ENCODE measurements at places on chromosomes 6 and 20.

DNA sequence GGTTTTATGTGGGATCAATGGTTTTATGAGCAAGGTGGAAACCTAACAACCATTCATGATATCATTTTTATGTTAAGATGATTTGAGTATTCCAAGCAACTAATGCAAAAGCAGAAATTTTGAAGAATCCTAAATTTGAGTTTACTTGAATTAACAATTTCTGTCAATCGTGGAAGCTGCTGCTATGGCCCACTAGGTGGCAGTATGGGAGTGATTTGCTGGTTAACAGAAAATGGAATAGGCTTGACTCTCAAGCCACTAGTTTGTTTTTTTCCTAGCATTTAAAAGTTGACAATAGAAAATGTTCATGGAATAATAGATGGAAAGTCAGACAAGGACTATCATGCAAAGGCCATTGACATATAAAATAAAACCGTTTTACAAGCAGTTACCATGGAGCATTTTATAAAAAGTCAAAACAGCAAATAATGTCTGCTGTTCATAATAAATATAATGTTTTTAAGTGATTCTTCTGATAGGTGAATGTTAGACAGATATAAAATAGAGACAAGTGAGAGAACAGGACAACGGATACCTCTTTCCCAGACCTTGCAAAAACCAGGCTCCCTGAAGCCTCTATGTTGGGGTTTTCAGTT is 43.0 kb upstream of the TMEM200A start:
- H3K4me1 ChIP-seq, result no peaks in the 10 kb centered on the region
- no peak overlapping the region for H3K4me3 ChIP-seq
- H3K36me3 ChIP-seq, result no peaks in the 10 kb centered on the region
- H3K27ac ChIP-seq, result no peak overlapping the region
- DNase-seq, result peak; percentile 31
- H3K27me3 ChIP-seq, result no peaks in the 10 kb centered on the region

DNA sequence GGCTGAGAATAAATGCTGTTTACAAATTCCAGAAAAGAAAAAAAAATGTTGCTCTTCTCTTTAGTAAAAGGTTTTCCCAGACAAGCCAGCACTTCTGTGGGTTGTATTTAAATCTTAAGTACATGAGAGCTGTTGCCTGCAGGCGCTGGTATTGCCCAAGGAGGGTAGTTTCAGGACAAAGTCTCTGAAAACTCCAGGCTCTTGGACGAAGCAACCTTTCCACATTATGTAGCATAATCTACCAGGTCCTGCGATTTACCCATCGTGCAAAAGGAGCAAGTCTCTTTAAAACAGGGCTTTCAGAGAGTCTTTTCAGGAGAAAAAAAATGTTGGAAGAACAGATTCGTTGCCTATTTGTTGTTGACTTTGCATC is 65.6 kb downstream of the PLG start:
- H3K4me1 ChIP-seq, result no peaks in the 10 kb centered on the region
- peaks cover 5% of the 10 kb centered on the region for H3K27me3 ChIP-seq
- H3K4me3 ChIP-seq, result no peak overlapping the region
- DNase-seq, result no peak
- H3K36me3 ChIP-seq, result no peaks in the 10 kb centered on the region

DNA sequence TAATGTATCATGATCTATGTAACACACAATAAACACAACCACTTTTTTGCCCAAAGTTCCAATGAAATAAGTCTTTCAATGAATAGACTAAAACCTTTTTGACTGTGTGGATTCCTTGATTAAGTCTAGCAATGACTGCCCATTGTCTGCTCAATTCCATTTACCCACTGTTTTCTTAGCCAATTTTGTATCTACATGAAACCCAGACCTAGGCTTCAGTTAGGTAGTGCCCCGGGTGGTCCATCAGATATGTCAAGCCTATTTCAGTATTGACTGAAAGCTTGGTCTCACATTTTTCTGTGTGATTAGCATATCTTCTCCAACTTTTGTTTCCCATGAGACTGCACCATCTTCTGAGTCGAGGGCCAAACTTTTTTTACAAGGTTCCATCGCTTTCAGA is 615.0 kb downstream of the C6orf118 start:
- no peaks in the 10 kb centered on the region for H3K27me3 ChIP-seq
- no peak overlapping the region for H3K27ac ChIP-seq
- no peaks in the 10 kb centered on the region for H3K36me3 ChIP-seq
- H3K4me3 ChIP-seq, result no peak overlapping the region
- no peaks in the 10 kb centered on the region for H3K4me1 ChIP-seq

DNA sequence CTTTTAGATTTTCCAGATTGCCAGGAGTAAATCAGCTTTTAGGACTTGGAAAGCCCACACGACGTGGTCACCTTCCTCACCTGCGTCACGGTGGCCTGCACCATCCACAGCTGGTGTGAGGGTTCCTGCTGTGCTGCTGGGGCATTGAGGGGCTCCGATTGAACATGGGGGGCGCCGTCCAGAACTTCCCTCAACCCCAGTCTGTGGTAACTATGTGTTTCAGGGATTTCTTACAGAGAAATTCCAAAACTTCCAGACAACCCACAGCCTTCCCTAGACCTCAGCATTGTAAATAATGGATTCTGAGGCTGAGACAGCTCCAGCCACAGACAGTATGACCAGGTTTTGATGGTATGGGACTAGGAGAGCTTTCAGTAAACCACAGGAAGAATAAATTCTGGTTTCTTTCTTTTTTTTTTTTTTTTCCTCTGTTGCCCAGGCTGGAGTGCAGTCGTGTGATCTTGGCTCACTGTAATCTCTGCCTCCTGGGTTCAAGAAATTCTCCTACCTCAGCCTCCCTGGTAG is 46.7 kb upstream of the IRF4 start:
- no peak for DNase-seq
- no peaks in the 10 kb centered on the region for H3K4me1 ChIP-seq
- no peak overlapping the region for H3K27ac ChIP-seq
- no peaks in the 10 kb centered on the region for H3K27me3 ChIP-seq
- H3K4me3 ChIP-seq, result no peak overlapping the region
- H3K36me3 ChIP-seq, result peaks cover 39% of the 10 kb centered on the region

GRCh38 chr6:144936764-144937163 is 651.6 kb downstream of the UTRN start:
- H3K4me1 ChIP-seq, result no peaks in the 10 kb centered on the region
- no peak overlapping the region for H3K27ac ChIP-seq
- no peaks in the 10 kb centered on the region for H3K36me3 ChIP-seq
- H3K4me3 ChIP-seq, result no peak overlapping the region
- no peak for DNase-seq
- H3K27me3 ChIP-seq, result no peaks in the 10 kb centered on the region

DNA sequence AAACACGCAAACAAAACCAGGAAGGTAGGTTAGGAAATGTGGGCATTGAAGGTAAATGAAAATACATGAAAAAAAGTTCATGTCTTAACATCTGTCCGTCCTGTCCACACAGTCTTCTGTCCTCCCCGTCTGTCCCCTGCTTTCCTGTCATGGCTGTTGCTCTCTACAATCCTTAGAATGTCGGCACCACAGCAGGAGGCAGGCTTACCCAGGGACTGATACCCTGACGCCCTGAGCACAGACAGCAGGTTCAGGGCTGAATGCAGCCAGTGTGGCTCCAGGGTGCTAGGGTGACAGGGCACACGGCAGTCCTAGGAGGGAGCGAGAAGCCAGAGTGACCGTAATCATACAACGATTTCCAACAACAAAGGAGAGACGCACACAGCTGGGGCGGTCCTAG is 123.7 kb downstream of the IRF4 start:
- no peak for DNase-seq
- peaks cover 11% of the 10 kb centered on the region for H3K36me3 ChIP-seq

- no peaks in the 10 kb centered on the region for H3K27me3 ChIP-seq
- H3K27ac ChIP-seq, result no peak overlapping the region
- H3K36me3 ChIP-seq, result no peaks in the 10 kb centered on the region
- no peak overlapping the region for H3K4me3 ChIP-seq
These were observed 21.9 kb downstream of the CAP2 start for GRCh38 chr6:17415321-17415720.

- peaks cover 7% of the 10 kb centered on the region for H3K27me3 ChIP-seq
- no peak overlapping the region for H3K27ac ChIP-seq
- DNase-seq, result peak; percentile 23
- H3K4me3 ChIP-seq, result no peak overlapping the region
- peaks cover 6% of the 10 kb centered on the region for H3K4me1 ChIP-seq
These were observed 27.5 kb upstream of the TBXT start for GRCh38 chr6:166194914-166195859.

DNA sequence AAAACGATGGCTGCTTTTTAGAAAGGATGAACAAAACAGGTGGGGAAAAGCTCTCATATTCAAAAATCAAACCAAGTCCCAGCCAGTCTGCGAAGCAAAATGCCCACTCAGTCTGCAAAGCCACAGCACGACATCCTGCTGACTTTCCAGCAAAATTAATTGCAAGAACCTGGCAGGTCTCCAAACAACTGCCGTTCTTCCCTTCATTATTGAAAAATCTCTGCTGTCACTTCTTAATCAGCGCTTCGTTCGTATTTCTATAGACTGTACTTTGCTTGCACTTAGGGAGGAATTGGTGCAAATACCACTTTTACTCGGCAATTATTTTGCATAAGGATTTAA is 222.4 kb downstream of the CBLN4 start:
- no peaks in the 10 kb centered on the region for H3K27me3 ChIP-seq
- no peak overlapping the region for H3K4me3 ChIP-seq
- H3K4me1 ChIP-seq, result no peaks in the 10 kb centered on the region
- no peak for DNase-seq

DNA sequence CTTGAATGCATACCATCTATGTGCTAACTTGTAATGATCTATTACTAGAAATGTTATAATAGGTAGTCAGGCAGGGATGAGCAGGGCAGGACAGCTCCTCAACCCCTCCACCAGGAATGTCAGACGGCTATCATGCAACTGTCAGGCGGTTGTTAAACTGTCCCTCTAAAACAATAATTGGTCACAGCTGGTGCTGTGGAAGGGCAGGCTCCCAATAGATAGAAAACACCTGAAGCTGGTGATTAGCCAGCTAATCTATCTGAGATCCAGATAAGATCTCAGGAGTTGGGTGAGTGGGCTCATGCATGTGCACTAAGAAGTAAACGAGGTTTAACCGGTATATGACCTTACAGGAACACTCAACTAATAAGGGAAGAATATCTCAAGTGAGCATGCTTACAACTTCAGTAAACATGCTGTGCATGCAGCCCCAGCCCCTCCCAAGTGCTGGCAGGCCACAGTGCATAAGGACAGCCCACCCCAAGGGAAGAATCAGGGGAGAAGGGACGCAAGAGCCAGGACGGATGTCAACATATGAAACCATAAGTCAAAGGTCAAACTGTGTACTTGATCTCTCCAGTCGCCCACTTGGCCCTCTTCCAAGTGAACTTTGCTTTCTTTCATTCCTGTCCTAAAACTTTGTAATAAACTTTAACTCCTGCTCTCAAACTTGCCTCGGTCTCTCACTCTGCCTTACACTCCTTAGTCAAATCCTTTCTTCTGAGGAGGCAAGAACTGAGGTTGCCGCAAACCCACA is 566.2 kb upstream of the NRSN1 start:
- peak; percentile 90 for DNase-seq
- H3K4me1 ChIP-seq, result peaks cover 15% of the 10 kb centered on the region
- no peaks in the 10 kb centered on the region for H3K27me3 ChIP-seq
- H3K36me3 ChIP-seq, result no peaks in the 10 kb centered on the region

- no peak for DNase-seq
- H3K36me3 ChIP-seq, result peaks cover 39% of the 10 kb centered on the region
- H3K27me3 ChIP-seq, result no peaks in the 10 kb centered on the region
These were observed 915 bp downstream of the PRRC2A start for GRCh38 chr6:31621320-31621939.

DNA sequence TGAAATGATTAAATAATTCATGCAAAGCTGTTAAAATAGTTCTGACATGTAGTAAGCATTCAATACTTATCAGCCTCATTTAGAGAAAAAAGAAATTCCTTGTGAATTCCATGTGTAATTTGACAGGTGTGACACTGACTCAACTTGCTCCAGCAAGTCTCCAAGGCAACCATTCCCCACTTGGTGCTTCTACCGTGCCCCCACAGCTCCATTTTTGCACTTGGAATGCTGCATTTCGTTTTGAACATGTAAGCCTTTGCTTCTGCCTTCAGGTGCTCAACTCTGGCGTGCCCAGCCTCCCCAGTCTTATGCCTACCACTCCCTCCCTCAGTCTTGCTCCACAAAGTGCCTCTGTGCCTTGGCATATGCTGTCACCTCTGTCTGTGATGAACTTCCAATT is 760.6 kb upstream of the CHD6 start:
- no peaks in the 10 kb centered on the region for H3K27me3 ChIP-seq
- H3K4me3 ChIP-seq, result no peak overlapping the region
- DNase-seq, result no peak
- no peak overlapping the region for H3K27ac ChIP-seq
- no peaks in the 10 kb centered on the region for H3K36me3 ChIP-seq
- no peaks in the 10 kb centered on the region for H3K4me1 ChIP-seq

DNA sequence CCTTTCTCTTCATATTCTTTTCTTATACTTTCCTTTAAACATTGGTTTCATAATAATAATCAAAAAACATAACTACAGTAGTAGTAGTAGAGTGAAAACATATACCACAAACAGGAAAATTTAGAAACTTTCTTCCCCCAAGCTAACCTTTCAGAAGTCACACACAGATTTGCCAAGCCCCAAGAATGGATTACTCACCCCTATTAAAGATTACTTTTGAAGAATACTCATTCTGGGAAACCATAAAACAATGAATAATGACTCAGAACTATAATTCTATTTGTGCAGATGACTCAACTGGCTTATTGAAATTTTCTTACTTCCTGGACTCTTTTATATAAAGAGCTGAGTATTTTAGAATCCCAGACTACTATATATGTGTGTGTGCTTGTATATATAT is 119.4 kb upstream of the GJE1 start:
- no peak overlapping the region for H3K27ac ChIP-seq
- no peak overlapping the region for H3K4me3 ChIP-seq
- no peak for DNase-seq
- H3K4me1 ChIP-seq, result no peaks in the 10 kb centered on the region

DNA sequence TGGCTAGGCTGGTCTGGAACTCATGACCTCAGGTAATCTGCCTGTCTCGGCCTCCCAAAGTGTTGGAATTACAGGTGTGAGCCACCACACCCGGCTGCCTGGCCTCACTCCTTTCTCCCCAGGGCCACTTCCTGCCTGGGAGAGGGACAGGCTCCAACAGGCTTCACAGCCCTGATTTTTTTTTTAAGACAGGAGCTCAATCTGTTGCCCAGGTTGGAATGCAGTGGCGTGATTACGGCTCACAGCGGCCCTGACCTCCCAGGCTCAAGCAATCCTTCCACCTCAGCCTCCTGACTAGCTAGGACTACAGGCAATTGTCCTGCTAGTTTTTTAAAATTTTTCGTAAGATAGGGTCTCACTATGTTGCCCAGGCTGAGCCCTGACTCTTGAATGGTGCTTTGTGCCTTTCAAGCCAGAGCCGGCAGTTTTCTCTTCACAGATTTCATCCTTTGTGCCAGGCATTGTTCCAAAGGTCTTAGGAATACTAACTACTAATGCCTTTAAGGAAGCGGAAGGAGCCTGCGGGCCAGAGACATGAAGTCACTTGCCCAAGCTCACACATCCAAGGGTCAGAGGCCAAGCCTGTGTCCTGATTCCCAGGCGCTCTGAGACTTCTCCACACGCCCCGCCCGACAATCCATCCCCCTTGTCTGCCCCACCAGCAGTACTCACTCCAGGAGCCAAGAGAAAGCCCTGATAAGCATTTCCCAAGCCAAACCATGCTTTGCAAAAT is 19.2 kb downstream of the CAPN11 start:
- DNase-seq, result no peak
- H3K4me1 ChIP-seq, result no peaks in the 10 kb centered on the region
- no peaks in the 10 kb centered on the region for H3K27me3 ChIP-seq
- no peaks in the 10 kb centered on the region for H3K36me3 ChIP-seq

- no peaks in the 10 kb centered on the region for H3K4me1 ChIP-seq
- no peaks in the 10 kb centered on the region for H3K27me3 ChIP-seq
- DNase-seq, result no peak
- no peak overlapping the region for H3K27ac ChIP-seq
These were observed 54.8 kb downstream of the SNX9 start for GRCh38 chr6:157877573-157878438.

All from large intestine (tissue), 12 donors.